CD8-positive, alpha-beta memory T cell (primary cell): ENCODE measurements at places on chromosomes 16 and 17.

DNA sequence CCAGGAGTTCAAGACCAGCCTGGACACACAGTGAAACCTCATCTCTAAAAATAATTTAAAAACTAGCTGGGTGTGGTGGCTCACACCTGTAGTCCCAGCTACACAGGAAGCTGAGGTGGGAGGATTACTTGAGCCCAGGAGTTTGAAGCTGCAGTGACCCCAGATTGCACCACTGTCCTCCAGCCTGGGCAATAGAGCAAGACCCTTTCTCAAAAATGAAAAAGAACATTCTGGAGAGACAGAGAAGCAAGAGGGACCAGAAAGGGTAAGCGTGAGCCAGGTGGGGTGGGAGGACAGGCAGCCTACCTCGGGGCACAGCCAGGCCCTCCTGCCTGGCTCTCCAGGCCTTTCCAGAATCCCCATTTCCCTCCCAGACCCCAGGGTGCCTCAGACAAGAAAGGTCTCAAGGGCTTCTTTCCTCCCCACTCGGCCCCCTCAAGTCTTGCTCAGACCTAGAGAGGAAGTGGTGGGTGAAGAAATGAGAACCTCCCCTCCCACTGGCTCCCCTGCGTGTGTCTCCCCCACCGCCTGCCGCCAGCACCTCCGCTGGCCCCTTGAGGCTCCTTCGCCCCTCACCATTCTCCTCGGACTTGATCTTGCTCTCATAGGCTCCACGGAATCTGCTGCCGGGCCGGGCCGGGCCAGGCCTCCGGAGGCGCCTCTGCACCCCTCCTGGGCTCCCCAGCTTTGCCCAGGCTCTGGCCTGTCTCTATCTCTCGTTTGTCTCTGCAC, 503 bp downstream of the C16orf54 start:
- DNase-seq, result peak; percentile 71
- peak overlapping the region; percentile 86 for H3K4me3 ChIP-seq
- H3K4me1 ChIP-seq, result peaks cover 71% of the 10 kb centered on the region
- peak overlapping the region; percentile 97 for H3K27ac ChIP-seq

DNA sequence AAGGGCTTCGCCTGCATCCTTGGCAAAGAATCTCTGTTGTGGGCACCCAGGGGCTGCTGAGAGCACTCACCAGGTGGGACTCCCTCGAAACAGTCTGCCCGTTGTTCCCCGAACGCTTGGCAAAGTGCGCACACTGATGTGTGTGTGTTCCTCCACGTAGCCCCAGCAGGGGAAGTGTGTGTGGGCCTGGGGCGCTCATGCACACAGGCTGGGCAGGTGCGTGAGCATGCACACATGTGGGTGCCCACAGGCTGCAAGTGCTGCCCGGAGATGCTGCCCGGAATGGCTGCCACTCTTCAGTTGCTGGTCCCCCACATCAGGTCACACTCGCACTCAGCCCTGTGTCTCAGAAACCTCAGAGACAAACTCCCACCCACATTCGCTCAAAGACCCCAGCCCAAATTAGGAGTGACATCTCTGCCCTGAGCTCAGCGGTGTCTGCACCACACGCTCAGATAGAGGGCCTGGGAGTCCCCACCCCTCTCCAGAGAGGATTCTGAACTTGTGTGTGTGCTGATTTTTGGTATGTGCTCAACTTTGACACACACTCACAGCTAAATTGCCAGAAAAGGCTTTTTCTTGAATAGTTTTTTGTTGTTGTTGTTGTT, 119.4 kb downstream of the MGAT5B start:
- no peak for DNase-seq
- H3K27me3 ChIP-seq, result no peaks in the 10 kb centered on the region
- no peak overlapping the region for H3K4me3 ChIP-seq
- peaks cover 10% of the 10 kb centered on the region for H3K4me1 ChIP-seq
- no peak overlapping the region for H3K27ac ChIP-seq
- no peaks in the 10 kb centered on the region for H3K36me3 ChIP-seq

- peaks cover 14% of the 10 kb centered on the region for H3K4me1 ChIP-seq
- H3K27ac ChIP-seq, result no peak overlapping the region
- DNase-seq, result no peak
- no peaks in the 10 kb centered on the region for H3K27me3 ChIP-seq
- peaks cover 13% of the 10 kb centered on the region for H3K36me3 ChIP-seq
These were observed 7.3 kb downstream of the SPATA2L start for GRCh38 chr16:89693931-89694783.

- H3K4me3 ChIP-seq, result no peak overlapping the region
- no peaks in the 10 kb centered on the region for H3K4me1 ChIP-seq
- DNase-seq, result no peak
- no peak overlapping the region for H3K27ac ChIP-seq
These were observed 71.2 kb upstream of the LGALS9 start for GRCh38 chr17:27559506-27560481.

DNA sequence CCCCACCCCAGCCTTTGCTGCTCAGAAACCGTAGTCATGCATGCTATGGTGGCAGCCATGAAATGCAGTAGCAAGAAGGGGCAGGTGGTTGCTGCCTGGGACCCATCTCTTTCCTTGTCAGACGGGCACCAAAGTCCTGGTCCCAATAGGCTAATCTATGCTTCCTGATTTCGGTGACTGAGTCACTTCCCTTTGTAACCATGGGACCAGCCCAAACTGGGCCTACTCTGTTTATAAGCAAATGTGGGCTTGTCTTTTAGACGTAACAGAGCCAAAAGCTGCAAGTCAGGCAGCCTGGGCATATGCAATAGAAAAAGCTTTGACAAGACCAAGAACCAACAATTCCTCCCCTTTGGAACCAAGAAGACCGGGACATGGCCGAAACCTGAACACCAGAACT, 99.1 kb upstream of the RBBP6 start:
- H3K27ac ChIP-seq, result no peak overlapping the region
- H3K4me3 ChIP-seq, result no peak overlapping the region
- DNase-seq, result no peak
- H3K27me3 ChIP-seq, result no peaks in the 10 kb centered on the region

GRCh38 chr16:53822936-53823529, 119.1 kb downstream of the FTO start:
- no peaks in the 10 kb centered on the region for H3K27me3 ChIP-seq
- peak; percentile 68 for DNase-seq
- H3K27ac ChIP-seq, result no peak overlapping the region

DNA sequence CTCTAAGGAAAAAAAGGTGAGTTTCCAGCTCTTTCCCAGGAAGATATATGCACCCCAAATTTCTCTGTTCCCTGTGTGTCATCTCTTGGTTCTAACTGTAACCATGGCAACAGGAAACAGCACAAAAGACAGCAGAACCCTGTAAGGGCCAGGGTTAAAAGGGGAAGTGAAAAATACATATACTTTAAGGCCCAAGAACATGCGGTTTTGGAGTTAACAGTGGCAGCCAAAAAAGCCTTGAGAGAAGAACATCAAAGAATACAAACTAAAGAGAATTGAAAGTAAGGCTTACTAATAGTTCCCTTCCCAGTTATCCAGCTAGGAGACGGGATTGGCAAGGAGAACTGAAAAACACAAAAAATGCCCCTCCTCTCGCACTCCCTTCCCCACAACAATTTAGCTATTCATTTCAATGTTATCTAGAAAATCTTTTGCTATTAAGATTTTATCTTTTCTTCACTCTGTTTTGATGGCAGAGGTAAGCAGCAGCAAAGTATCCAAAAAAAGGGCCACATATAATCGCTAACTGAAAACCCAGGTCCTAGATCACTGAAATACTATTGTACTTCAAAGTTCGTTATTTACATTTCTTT, 1.5 kb downstream of the SPOP start:
- peak overlapping the region; percentile 87 for H3K4me3 ChIP-seq
- H3K4me1 ChIP-seq, result peaks cover 47% of the 10 kb centered on the region
- peak; percentile 61 for DNase-seq
- H3K36me3 ChIP-seq, result no peaks in the 10 kb centered on the region
- peak overlapping the region; percentile 96 for H3K27ac ChIP-seq

DNA sequence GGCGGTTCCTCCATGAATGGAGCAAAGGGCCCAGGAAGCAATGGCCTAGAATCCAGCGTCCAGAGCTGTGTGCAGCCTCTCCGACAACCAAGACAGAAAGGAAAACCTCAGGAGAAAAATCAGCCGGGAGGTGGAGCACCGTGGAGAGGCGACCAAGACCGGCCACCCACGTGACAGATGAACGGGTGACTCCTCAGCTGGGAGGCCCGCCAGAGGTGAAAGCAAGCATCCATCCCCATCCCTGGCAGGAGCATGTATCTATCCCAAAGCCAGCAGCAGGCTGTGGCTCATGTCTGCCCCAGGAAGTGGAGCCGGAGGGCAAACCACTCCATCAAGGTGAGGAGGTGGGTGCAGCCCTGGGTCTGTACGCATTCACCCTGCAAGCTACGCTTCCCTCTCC, 52.1 kb downstream of the FOXL1 start:
- no peaks in the 10 kb centered on the region for H3K36me3 ChIP-seq
- no peaks in the 10 kb centered on the region for H3K27me3 ChIP-seq
- no peak overlapping the region for H3K27ac ChIP-seq
- no peak for DNase-seq
- H3K4me1 ChIP-seq, result no peaks in the 10 kb centered on the region
- no peak overlapping the region for H3K4me3 ChIP-seq

GRCh38 chr16:79838496-79839259, 238.1 kb upstream of the MAF start:
- no peak overlapping the region for H3K27ac ChIP-seq
- H3K27me3 ChIP-seq, result no peaks in the 10 kb centered on the region
- no peaks in the 10 kb centered on the region for H3K36me3 ChIP-seq
- no peak for DNase-seq
- no peak overlapping the region for H3K4me3 ChIP-seq
- H3K4me1 ChIP-seq, result no peaks in the 10 kb centered on the region

- no peaks in the 10 kb centered on the region for H3K4me1 ChIP-seq
- H3K4me3 ChIP-seq, result no peak overlapping the region
- H3K27me3 ChIP-seq, result no peaks in the 10 kb centered on the region
- no peak overlapping the region for H3K27ac ChIP-seq
- peaks cover 92% of the 10 kb centered on the region for H3K36me3 ChIP-seq
These were observed 32.5 kb upstream of the ENDOV start for GRCh38 chr17:80382446-80382845.

GRCh38 chr17:30239089-30239462, 3.6 kb upstream of the SLC6A4 start:
- peaks cover 30% of the 10 kb centered on the region for H3K27me3 ChIP-seq
- DNase-seq, result no peak
- H3K27ac ChIP-seq, result no peak overlapping the region
- peaks cover 8% of the 10 kb centered on the region for H3K4me1 ChIP-seq
- no peak overlapping the region for H3K4me3 ChIP-seq
- no peaks in the 10 kb centered on the region for H3K36me3 ChIP-seq

DNA sequence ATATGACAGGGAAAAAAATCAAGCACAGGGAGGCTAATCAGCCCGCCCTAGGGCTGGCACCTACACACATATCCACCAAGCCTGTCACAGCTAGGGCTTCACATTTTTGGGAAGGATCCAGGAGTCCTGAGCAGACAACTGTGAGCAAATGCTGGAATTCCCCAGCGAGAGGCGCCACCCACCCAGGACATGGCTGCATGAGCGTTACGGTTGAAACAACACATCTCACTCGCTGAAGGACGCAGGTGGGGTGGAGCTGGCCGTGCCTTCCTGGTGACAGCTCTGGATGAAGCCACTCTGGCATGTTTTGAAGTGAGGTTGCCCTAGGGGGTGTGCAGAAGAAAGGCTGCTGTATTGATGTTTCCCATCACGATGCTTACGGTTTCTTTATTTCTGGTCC, 315.1 kb upstream of the EEF2KMT start:
- no peak overlapping the region for H3K4me3 ChIP-seq
- H3K36me3 ChIP-seq, result no peaks in the 10 kb centered on the region
- H3K4me1 ChIP-seq, result no peaks in the 10 kb centered on the region

DNA sequence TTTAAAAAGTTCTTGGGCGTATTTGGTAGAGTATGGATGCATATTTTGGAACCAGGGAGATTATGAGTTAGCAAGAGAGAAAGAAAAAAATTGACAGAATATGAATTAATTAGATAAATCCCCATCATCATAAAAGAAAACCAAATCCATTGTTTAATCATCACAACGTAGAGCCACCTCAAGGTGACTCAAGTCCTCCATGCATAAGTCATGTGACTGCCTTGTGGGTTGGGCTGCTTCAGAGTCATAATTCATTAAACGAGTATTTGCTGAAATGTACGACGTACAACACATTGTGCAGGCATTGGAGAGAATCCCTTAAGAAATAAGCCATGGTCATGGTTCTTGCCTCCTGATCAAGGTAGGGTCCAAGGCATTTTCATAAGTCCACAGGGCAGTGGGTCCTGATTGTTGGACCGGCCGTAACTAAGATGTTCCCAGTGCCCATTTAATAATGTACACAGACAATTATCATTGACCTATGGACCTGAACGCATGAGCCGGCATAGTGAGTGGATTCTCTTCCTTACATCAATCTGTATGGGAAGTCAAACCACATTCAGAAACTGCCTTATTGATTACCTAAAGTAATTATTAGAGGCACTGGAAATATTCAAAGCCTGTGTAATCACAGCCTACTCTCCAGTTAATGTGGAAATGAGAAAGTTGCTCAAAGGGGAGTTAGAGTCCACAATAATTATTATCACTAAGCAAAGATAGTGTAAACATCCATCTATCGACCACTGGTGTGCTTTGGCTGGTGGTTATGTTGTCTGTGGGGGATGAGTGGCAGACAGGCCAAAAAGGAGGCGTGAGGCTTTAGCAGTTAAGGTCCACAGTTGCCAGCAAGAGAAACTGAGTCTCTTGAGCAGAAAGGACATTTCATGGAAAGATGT, 165.4 kb downstream of the PITPNC1 start:
- no peaks in the 10 kb centered on the region for H3K27me3 ChIP-seq
- H3K4me1 ChIP-seq, result no peaks in the 10 kb centered on the region
- H3K36me3 ChIP-seq, result peaks cover 7% of the 10 kb centered on the region

DNA sequence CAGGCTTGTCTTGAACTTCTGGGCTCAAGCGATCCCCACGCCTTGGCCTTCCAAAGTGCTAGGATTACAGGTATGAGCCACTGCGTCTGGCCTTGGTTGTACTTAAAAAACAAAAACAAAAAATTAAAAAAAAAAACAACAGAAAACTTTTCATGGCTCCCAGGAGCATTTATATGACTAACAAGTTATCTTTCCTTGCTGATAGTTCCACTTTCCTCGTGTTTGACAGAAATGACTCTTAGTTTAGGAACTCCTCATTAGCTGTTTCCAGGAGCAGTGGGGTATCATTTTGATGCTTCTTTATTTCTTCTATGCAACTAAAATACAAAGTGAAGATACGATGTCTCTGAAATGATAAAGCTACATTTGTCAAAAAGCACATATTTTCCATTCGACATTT, 165.4 kb downstream of the PRKCA start:
- peaks cover 42% of the 10 kb centered on the region for H3K4me1 ChIP-seq
- no peak for DNase-seq
- no peak overlapping the region for H3K27ac ChIP-seq
- no peaks in the 10 kb centered on the region for H3K36me3 ChIP-seq
- H3K4me3 ChIP-seq, result no peak overlapping the region

GRCh38 chr17:57597531-57598453, 147.3 kb downstream of the CCDC182 start:
- no peak overlapping the region for H3K27ac ChIP-seq
- H3K36me3 ChIP-seq, result no peaks in the 10 kb centered on the region
- DNase-seq, result no peak
